ENCODE measurements at places on chromosomes 7 and 10.

- no peak for DNase-seq
These were observed 30.5 kb upstream of the ZRANB1 start for GRCh38 chr10:124911124-124912067.

- DNase-seq = no peak
These were observed 8.8 kb upstream of the FZD8 start for GRCh38 chr10:35650894-35651293.

DNA sequence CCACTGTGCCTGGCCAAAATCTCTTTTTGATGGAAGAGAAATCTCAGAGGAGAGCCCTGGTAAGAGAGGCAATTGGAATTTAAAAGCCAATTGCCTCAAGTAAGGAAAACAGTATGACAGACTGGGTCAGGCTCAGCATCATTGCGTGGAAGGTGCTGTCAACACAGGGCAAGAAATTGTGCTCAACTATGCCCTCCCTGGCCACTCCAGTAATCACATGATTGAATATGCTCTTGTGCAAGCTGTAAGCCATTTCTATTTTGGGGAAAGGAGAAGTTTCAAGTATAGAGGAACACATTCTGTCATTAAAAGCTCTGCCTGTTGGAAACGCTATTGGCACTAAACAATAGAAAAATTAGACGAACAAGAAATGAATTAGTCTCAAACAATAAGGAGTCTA, 1127.7 kb downstream of the REEP3 start:
- DNase-seq = no peak

GRCh38 chr7:82173400-82174021, 270.1 kb downstream of the CACNA2D1 start:
- DNase-seq = no peak

DNA sequence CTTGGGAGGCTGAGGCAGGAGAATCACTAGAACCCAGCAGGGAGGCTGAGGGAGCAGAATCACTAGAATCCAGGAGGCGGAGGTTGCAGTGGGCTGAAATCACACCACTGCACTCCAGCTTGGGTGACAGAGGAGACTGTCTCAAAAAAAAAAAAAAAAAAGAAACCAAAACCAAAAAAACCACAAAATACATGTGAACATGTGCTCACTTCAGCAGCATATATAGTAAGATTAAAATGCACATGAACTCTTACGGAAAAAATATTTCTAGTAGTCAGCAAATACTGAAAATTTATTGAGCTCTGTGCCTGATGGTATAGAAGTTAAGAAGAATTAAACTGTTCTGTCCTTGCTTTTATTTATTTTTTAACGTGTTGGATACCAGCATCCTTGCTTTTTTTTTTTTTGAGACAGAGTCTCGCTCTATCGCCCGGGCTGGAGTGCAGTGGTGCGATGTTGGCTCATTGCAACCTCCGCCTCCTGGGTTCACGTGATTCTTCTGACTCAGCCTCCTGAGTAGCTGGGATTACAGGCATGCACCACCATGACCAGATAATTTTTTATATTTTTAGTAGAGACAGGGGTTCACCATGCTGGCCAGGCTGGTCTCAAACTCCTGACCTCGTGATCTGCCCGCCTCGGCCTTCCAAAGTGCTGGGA, 9.6 kb upstream of the ZNF487 start:
- no peak for DNase-seq

DNA sequence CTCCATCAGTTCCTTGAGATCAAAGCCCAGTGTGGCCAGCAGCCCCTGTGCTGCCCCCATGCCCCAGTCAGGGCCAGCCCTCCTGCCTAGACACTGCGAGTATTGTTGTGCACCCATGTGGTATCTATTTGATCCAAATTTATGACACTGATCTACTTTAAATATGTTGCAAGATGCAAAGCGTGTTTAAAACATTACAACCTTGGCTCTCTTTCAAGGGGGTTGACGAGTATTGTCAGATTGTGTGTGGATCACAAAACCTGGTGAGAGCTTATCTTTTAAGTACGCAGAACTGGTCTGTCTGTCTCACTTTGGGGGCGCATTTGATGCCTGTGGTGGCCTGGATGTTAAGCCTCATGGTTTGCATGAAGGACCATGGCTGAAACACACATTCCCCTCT, 108.9 kb downstream of the COL13A1 start:
- no peak for DNase-seq

GRCh38 chr10:72257051-72257892, 16.5 kb upstream of the DDIT4 start:
- no peak for DNase-seq

DNA sequence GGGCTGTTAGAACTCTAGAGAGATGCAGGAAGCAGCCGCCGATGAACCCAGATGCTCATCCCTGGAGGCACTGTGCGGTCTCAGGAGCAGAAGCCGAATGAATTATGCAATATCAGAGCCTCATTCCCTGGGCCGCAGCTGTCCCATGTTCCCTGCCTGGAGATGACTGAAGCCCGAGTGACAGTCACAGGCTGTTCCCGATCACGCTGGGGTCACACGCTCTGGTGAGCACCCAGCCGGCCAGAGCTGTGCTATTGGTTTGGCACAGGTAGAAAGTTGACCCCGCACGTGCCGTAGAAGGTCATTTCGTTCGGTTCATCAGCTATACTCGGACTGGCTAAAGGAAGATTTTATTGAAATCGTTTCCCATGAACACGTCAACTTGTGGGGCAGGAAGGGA, 140.5 kb upstream of the SH2B2 start:
- no peak for DNase-seq

DNA sequence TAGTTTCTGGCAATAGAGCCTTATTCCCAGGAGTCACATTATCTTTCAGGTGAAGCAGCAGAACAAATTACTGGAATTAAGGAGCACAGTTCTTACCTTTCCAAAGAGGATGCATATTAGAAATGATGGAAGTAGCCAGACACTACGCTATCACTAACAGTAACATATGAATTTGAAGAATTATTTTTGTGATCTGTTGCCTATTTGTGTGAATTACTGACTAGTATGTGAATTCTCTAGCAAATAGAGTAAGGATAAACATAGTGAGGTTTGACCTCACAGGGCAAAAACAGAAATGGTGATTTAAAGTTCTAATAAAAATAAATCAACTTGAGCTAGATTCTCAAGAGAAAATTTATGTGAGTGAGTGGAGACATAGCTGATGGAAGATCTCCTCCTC, 1299.3 kb downstream of the XPNPEP1 start:
- DNase-seq = no peak

DNA sequence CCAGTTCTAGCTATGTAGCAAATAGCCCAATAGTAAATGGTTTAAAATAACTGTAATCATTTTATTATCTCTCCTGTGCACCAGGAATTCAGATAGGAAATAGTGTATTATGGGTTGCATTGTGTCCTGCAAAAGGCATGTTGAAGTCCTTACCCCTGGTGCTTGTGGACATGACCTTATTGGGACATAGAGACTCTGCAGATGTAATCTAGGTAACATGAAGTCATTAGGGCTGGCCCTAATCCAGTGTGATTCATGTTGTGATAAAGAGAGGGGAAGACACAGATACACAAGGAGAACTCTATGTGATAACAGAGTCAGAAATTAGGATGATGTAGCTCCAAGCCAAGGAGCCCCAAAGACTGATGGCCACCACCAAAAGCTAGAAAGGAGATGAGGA, 462.8 kb downstream of the GALNT17 start:
- DNase-seq = no peak

DNA sequence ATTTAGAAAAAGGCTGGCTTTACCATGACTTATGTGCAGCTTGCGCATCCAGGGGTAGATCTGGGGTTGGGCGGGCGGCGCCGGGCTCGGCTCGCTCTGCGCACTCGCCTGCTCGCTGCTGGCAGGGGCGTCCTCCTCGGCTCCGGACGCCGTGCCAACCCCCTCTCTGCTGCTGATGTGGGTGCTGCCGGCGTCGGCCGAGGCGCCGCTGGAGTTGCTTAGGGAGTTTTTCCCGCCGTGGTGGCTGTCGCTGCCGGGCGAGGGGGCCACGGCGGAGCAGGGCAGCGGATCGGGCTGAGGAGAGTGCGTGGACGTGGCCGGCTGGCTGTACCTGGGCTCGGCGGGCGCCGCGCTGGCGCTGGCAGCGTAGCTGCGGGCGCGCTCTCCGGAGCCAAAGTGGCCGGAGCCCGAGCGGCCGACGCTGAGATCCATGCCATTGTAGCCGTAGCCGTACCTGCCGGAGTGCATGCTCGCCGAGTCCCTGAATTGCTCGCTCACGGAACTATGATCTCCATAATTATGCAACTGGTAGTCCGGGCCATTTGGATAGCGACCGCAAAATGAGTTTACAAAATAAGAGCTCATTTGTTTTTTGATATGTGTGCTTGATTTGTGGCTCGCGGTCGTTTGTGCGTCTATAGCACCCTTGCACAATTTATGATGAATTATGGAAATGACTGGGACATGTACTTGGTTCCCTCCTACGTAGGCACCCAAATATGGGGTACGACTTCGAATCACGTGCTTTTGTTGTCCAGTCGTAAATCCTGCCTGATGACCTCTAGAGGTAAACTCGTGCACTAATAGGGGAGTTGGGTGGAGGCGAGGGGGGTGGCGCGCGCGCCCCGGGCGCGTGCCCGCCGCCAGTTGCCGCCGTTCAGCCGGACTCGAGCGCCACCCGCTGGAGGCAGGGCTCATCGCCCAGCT, at the start of gene HOXA5:
Gene HOXA5, minus strand, starts transcription at position 659 of the 927 bp plus-strand sequence. Its CDS starts 74 bp downstream, at position 585.
- peak; percentile 88 for DNase-seq

GRCh38 chr7:140540136-140540777, 61.0 kb upstream of the MKRN1 start:
- no peak for DNase-seq

DNA sequence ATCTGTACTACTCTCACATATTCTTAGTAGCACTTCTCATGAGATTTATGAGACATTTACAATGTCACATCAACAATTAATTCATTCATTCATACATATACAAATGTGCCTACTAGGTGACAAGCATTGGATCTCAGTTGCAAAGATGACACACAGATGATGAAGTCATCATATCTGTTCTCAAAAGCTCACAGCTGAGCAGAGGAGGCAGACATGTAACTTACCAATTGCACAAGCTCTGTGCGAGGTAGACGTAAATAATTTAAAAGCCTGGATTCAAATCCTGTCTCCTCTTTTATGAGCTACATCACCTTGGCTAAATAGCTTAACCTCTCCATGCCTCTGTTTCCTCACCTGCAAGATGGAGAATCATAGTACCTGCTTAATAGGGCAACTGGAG, 109.4 kb upstream of the FAM133B start:
- DNase-seq = no peak

DNA sequence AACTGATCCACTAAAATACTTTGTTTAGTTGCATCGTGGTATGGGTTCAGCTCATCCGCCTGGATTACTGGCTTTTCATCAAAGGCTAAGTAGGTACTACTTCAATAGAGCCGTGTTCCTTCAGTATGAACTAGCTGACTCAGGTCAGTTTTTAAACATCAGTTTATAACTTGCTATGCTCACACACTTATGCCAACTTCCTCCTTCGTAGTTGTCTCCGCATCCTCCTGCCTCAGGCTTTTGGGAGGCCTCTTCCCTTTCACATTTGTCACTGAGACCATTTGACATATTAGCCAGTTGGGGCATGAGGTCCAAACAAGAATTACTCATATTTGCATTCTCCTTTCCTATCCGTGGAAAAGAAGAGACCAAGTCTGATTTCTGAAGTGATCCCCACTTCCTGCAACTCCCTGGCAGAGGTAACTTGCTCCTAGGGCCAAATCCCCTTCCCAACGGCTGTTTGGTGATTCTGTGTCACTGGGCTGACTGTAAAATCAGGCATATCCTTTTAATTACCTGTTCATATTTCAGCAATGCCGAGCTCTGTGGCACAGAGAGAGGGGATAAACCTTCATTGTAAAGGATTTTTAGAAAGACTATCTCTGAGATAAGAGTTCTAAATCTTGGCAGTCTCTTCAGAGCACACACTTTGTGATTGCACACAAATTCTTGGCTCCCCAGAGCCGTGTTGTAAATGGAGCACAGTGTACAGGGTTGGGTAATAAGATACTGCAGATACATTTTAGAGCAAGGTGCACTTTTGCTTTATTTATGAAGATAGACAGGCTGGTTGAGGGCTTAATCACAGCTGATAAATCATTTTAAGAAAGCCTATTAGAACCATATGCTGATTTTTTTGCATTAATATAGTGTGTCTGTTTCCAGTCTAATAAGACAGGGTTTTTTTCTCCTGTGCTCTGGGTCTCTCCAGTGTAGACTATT, 108.0 kb downstream of the CREB5 start:
- no peak for DNase-seq

DNA sequence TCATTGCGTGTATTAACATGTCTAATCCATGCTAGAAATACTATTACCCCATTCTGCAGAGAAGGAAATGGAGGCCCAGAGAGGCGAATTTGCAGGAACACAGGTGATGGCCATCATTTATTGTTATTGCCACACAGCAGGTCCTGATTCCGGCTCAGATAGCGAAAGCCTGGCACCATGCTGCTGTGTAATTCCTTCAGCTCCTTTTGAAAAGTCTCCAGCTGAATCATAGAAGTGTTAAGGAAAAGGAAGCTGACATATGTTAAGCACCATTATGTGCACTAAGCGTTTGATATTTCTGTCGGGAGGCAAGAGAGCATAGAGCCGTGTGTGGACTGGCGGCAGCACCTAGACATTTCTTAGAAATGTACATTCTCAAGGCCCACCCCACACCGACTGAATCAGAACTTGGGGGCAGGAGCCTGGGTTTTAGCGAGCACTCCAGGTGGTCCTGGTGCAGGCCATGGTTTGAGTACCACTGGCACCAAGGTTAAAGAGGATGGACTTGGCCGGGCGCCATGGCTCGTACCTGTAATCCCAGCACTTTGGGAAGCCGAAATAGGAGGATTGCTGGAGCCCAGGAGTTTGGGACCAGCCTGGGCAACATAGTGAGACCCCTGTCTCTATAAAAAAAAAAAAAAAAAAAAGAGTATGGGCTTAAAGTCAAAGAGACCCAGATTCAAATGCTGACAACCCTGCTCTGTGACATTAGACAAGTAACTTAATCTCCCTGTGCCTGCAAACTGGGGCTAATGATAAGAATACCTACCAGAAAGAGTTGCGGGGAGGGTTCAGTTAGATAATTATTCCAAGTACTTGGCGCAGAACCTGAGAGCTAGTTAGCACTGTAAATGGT, 52.2 kb downstream of the UNC5B start:
- DNase-seq = no peak

DNA sequence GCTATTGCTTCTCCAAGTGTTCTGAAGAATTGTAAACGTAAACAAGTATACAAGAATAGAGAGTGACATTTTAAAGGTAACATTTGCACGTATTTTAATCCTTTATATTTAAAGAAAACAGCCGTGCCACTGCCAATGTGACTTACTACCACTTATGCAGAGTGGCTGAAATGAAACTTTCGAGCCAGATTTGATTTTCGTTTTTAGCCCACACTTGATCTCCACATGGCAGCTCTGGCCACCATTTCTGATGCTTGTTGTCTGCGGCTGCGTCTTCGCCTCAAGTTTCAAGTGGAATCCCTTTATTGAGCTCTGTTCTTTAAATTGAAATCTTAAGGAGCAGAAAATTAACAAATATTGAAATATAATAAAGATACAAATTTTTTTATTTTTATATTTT, 70.0 kb downstream of the ELAPOR2 start:
- DNase-seq = no peak

GRCh38 chr7:82156893-82157292, 286.7 kb downstream of the CACNA2D1 start:
- no peak for DNase-seq

- DNase-seq = peak; percentile 92
These were observed 5.4 kb upstream of the SPACDR start for GRCh38 chr7:100469227-100470044.

GRCh38 chr7:122412441-122412840, 107.9 kb upstream of the FEZF1 start:
- no peak for DNase-seq

Data from ecto neural progenitor cell (in vitro differentiated cells).